Suprapubic skin (tissue), 4 donors: ENCODE measurements at places on chromosomes 6 and 20. TPM values are rescaled to one million over a fixed set of nuclear protein-coding genes. Genes with fewer than 3 reads are reported as not detected.

DNA sequence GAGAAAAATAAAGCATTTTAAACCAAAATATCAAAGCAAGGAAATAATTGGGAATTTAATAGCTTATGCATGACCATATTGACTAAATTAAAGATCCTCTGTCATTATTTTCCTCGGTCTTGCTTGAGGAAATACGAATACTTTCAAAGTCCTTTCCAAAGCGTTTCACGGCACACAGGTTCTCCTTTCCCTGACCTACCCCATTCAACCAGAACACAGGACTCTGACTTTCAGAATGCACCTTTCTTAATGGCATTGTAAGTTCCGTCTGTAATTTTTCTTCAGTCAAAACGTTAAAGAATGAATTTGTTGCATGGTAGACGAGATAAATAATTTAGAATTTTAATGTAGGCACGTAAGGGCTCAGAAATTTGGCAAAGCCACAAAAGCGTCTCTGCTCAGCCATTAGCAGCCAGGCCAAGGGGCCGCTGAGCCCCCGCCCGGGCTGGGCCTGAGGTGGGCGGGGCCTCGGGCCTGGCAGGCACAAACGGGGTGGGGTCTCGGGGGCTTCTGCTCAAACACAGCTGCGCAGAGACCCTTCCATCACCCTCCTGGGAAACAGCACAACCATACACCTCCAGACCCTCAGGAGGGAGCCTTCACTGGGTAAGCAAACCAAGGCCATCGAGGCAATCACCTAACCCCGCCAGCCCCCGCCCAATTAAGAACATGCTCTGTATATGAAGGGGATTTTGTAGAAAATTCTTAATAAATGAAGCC, 3.4 kb downstream of the NEDD9 start:
- DNase-seq, result no peak

The PRDM13 gene
- not detected for total RNA-seq

- DNase-seq, result no peak
Observed at GRCh38 chr6:73513496-73513854, 7.4 kb downstream of the EEF1A1 start.

GRCh38 chr6:89290401-89291155, 24.5 kb downstream of the GABRR2 start:
- no peak for DNase-seq

DNA sequence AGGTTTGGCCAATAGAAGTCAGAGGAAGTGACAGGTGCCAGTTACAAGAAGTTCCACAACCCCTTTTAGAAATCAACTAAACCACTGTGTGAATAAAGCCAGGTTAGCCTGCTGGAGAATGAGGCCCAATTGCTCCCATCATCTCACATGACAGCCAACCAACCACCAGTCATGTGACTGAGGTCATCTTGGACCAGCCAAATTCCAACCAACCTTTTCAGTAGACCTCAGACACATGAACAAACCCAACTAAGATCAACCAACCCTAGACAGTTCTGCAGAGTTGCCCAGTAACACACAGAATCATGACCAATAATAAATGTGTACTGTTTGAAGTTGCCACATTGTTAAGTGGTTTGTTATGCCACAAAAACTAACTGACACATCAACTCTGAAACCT, 44.6 kb upstream of the GGTLC1 start:
- no peak for DNase-seq
